Urothelium cell line (cell line): ENCODE measurements at places on chromosomes 2 and 18.

- no peak for DNase-seq
Observed at GRCh38 chr2:160835166-160835565, 325.1 kb upstream of the TANK start.

DNA sequence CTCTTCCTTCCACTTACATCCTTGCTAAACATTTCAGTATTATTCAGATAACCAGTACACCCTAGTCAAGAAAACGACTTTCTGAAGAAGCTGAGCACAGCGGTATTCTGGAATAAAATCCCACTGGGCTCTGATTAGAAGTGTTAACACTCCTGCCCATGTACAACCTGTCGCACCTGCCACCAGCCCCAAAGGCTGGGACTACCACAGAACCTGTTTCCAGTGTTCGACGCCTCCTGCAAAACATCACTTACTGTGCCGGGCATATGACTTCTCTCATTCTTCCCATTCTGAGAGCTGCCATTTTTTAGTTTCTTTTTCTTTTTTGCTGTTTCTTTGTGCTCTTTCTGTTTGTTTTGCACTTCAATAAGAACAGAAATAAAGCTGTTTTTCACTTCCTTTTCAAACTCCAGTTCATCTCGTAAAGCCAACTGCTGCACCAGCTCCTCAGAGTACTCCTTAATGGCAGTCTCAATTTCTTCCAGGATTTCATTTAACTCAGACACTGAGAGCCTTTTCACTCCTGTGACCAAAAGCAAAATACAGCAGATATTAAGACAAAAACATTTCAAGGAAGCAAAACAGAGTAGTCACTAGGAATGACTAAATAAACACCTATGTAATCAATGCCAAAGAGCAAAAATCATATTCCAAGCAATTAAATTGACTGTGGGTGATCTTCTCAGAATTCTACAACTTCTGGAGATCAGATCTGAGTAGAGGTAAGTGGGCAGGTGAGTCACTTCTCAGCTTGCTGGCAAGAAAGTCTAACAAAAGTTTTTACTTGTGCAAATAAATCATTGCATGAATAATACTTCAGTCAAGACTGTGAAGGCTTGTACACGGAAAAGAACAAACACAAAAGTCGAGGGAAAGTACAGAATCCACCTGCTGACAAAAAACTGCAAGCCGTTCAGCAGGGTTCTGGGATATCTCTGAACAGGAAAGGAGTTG lies 19.3 kb downstream of the FEZ2 start:
- no peak for DNase-seq

DNA sequence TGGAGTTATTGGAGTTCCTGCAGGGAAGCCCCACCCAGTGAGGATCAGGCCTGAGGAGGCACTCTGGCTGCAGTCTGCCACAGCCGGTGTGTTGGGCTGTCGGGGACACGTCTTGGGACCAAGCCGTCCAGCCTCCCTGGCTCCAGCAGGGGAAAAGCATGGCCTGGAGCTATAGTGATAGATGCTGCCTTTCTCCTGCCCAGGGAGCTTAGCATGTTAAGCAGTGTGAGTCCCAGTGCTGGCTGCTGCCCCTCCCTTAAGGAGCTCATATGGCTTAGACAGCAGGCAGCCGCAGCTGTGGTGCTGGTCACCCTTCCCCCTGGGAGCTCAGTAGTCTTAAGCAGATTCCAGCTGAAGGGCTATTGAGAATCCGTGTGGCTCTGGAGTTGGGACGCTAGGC lies 78.9 kb downstream of the CERS6 start:
- no peak for DNase-seq

DNA sequence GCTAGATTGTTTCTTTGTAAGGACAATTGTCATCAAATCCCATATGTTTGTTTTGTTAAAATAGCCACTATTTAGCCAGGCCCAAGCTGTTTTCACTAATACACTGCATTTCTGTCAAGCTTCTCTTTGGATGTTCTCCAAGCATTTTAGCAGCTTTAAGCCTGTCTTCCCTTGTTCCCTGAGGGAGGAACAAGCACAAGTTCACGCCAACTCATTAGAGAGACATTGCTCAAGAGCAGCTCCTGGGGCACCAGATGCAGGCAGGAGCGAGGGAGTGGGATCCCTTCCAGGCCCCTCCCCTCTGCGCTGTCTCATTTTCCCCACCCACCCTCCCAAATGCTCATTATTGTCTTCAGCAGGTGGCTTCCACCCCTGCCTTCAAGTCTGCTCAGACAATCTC lies 32.6 kb upstream of the PPP3R1 start:
- DNase-seq: no peak

DNA sequence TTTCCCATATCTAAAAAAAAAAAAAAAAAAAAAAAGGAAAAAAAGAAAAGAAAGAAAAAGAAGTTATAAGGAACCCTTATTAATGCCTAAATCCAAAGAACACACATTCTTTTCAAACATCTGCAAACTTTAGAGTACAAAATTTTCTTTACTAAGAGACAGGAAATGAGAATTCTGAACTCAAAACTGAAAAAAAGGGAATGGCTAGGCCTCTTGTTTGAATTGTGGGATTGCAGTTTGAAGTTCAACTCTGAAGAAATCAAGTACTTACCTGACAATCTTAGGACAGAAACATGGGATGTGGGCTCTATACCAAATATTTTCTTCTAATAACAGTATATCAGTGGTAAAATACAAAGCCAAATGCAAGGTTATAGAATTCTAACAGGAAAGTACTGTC lies 118.1 kb upstream of the ITGB6 start:
- no peak for DNase-seq
